ENCODE measurements at places on chromosomes 12 and 14.

DNA sequence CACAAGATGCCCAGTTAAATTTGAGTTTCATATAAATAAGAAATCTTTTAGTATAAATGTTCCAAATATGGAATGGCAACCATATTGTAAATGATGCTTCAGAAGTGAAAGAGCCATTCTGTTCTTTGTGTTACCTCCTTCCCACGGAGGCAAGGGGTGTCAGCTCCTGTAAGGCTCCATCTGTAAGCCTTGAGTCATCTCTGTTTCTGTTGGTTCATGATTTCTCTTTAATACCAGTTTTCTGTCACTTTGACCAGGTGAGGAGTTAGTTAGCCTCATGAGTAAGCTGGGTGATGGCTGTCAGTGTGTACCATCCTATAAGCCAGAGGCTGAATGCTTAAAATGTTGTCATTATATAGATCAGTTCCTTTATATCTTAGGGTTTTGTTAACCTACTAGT, 61.9 kb downstream of the TMEM30B start:
- DNase-seq, result no peak

DNA sequence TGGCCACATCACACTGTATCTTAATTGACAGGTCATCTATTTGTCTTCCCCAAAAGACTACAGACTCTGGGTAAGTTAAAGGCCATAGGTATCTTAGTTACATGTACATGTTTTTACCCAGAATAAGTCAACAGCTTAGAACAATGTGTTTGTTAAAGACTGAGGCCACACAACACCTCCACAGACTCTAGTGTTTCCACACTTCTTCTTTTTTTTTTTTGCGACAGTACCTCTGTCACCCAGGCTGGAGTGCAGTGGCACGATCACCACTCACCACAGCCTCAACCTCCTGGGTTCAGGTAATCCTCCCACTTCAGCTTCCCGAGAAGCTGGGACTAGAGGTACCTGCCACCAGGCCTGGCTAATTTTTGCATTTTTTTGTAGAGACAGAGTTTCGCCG, 1.3 kb downstream of the GPN3 start:
- no peak for DNase-seq

- DNase-seq, result no peak
Observed at GRCh38 chr14:69828354-69828753, 31.3 kb upstream of the SLC10A1 start.

GRCh38 chr14:65110525-65110924, 8.2 kb upstream of the MAX start:
- no peak for DNase-seq

DNA sequence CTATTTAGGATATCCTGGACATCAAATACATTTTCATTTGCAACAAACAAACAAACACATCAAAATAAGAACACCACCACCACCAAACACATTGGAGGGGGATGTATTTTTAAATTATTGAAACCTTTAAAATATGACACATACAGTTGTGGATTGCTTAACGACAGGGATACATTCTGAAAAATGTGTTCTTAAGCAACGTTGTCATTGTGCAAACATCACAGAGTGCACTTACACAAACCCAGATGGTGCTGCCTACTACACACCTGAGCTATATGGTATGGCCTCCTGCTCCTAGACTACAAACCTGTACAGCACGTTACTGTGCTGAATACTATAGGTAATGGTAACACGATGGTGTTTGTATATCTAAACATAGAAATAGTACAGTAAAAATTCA, 19.4 kb downstream of the PYGL start:
- no peak for DNase-seq

GRCh38 chr14:101039031-101039754, 135.7 kb upstream of the RTL1 start:
- no peak for DNase-seq

GRCh38 chr14:74927225-74927624, 4.2 kb upstream of the RPS6KL1 start:
- DNase-seq, result no peak

- DNase-seq, result peak; percentile 50
Observed at GRCh38 chr12:66860752-66861750, 182.2 kb upstream of the GRIP1 start.

DNA sequence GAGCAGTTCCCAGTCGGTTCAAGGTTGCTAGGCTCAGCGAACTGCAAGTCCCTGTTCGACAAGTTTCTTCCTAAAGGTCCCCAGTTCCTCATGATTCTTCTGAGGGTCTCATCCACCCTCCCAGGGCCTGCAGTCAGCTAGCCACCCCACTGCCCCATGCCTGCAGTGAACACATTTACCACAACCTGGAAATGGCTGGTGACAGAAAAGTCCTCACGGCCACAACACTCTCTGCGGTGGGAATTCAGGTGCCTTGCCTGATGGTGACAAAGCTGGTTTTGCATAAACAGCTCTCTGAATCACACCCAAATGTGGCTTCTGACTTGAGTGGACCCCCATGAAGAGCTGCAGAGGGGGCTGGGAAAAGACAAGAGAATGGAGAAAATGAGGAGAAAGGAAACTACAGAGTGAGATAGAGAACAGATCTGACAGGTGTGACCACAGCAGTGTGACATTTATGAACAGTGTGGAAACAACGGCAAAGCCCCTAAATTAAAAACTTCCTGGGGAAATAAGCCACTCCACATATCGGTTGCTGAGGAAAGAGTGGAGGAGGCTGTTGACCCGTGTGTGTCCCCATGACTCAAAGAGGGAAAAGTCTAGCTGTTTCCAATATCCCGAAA, 1.3 kb upstream of the CD27 start:
- peak; percentile 80 for DNase-seq

DNA sequence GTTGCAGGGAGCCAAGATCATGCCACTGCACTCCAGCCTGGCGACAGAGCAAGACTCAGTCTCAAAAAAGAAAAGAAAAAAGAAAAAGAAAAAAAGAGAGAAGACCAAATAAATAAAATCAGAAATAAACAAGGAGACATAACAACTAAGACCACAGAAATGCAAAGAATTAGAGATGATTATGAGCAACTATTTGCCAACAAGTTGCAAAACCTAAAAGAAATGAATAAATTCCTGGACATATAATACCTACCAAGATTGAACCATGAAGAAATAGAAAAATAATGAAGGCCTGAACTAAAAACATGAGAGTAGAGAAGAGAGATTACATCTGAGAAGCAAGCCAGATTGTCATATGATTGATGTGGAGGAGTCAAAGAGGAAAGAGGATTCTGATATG, 17.6 kb upstream of the EPS8 start:
- no peak for DNase-seq

GRCh38 chr14:69288011-69288771, 28.2 kb downstream of the GALNT16 start:
- DNase-seq, result no peak

DNA sequence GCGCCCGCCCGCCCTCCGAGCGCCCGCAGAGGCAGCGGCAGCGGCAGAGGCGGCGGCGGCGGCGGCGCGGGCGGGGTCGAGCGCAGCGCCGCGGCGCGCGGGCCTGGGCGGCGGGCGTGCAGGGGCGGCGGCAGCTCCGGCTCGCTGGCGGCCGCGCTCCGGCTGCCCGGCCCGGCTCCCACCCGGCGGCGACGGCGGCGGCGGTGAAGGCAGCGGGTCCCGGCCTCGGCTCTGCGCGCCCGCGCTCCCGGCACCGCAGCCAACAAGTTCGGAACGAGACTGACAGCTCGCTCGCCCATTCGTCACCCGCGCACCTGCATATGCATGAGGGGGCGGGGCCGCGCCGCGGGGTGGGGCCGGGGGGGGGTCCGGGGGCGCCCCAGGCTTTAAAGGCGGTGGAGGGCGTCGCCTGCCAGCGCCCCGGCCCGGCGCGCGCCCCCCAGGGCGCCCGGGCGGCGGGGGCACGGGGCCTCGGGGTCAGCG, at the start of gene JAG2:
TSS of gene JAG2 (minus strand) at position 281 of the 483 bp plus-strand sequence. CDS start 356 bp downstream, outside the sequence.
- peak; percentile 49 for DNase-seq

DNA sequence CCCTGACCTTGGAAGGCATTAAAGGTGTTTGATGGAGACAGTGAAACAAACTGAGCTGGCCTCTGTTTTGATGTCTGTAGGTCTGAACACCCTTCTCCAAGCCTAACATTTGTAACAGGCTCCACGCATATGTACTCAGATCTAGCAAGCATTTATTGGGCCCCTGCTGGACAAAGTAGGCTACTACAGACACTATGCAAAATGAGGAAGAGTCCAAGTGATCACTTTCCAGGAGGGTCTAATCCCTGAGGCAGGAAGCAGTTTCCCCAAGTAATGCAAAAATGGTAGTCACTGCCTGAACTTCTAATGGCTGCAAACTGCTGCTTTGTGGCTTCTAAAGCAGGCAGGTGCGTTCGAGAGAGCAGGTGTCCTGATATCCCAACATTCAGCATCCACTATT, 405.8 kb downstream of the MED13L start:
- DNase-seq, result peak; percentile 18

DNA sequence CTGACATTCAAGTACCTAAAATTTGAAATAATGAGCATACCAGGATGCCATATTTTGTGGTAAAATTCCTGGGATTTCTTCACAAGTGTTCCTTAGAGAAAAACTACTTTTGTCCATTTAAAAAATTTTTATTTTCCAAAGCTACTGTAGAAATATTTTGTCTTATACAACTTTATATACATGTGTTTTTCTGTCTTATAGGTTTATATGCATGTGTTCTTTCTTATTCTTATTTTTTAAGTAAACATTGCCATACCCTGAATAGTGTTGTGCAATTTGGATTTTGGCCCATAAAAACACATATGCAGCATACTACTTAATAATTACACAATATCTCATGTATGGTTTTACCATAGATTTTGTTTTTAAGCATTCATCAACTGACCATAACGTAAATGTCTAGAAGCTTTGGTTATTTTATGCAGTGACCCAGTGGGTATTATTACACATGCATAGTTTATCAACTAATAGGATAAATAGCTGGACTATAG, 1107.4 kb upstream of the SEL1L start:
- no peak for DNase-seq

DNA sequence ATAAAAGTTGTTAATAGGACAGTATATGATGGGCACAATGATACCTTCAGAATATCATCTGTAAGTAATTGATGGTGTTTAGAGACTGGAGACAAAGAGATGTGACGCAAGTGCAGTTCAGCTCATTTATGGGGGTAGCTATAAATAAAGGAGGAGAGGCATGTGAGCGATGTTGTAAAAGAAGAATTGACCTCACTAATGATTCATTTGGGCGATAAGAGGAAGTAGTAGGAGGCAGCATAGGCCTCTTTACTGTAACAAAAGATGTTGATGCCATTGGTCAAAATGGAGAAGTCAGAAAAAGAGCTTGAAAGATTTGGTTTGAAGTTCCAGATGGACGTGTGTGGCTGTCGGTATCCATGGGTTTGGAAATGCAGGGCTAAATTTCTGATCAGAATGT, 70.0 kb downstream of the FLRT2 start:
- DNase-seq, result no peak

DNA sequence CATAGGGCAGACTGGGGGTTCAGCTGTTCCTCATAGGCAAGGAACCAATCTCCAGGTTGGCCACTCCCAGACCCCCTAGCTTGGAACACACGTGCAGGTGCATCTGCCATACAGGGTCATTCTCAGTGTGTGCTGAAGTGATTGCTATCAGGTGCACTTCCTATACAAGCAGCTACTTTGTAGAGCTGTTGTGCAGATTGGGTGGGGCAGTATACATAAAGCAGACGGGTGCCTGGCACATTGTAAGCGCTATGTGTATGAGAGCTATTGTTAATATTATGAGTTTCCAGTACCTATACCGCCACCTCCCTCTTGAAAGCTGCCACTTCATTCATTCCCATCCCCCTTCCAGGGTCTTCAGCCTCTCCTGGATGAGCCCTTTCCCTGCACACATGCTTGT, 17.3 kb downstream of the IRF2BPL start:
- no peak for DNase-seq

DNA sequence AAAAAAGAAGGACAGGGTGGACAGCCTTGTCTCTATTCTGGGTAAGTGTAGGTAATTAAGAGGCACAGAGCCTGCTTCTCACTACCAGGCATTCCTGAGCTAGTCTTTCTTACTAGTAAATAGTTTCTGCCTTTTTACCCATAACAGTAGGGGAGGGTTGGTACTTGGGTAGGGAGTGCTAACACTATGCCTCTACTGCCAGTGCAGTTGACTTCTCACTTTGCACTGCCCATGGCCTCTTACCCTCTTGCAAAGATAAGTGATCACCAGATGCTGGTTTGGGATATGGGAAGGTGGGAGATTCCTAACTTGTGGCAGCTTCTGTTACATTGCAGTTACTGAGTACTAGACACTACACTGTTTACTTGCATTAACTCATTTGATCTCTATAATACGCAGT, 11.6 kb downstream of the AHSA1 start:
- no peak for DNase-seq

GRCh38 chr12:112909693-112910092, 2.9 kb downstream of the OAS1 start:
- DNase-seq, result no peak

DNA sequence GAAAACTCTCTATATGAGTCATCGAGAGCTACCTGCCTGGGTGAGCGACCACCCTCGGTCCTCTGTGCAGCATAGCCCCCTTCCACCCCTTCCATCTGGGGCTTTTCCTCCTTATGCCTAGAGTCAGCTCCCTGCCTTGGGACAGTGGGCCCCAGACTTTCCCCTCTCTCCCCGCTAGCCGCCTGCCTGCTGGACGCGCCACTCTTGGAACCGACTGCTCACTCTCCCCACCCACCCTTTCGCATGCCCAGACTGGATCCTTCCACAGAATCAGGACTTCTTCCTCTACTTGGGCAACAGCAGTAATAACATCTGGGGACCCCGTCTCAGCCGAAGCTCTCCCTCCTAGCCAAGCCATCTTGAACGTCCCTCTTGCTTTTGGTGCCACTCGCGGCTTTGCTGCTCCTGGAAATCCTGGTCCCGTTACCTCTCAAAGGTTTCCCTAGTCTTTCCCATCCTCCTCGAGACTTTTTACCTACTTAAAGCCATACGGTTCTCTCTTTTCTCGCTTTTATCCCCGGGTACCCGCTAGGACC, 671 bp downstream of the ESYT1 start:
- DNase-seq, result no peak

DNA sequence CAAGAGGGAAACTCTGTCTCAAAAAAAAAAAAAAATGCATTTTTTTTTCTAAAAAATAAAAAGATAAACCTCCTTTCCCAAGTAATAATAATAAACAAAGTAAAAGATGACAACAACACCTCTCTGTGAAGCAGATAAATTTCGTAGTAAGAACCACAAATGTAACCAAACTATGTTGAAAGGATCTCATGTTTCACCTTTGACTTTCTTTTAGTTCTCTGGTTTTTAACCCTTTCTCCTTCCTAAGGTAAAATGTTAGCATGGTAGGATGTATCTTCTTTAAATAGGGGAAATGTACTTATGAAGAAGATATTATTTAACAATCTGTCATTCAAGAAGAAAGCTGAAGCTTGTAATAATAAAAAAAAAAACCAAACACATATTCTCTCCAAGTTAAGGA, 1.8 kb upstream of the KLHL42 start:
- DNase-seq, result no peak

GRCh38 chr12:103645202-103645601, 58.1 kb downstream of the STAB2 start:
- no peak for DNase-seq

DNA sequence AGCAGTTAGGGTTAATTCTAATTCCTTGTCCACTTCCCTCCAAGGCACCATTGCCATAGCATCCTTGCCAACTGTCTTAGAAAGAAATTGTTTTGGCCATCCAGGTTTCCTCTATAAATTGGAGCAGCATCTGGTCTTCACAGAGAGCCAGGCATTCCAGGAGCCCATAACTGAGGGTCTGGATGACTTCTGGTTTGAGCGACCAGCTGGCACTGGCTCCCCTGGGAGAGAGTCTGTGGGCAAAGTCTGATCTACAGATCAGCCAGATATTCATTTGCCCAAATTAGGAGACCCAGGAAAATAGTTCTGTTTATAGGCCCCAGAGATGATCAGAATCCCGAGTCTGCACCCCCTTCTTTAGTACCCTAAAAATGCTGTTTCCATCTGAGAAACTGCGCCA, 16.0 kb downstream of the VSX2 start:
- no peak for DNase-seq

Data from activated CD4-positive, alpha-beta T cell treated with anti-CD3 and anti-CD28 coated beads, Interleukin-2, amount 50 U/mL, for 16 hours (primary cell).